ENCODE measurements at places on chromosomes 7 and 10.

GRCh38 chr7:82221152-82221674 is 222.4 kb downstream of the CACNA2D1 start:
- no peak for DNase-seq

GRCh38 chr7:38594949-38595348 is 36.2 kb downstream of the AMPH start:
- DNase-seq, result no peak

- peak; percentile 14 for DNase-seq
Measured at GRCh38 chr7:27193335-27194001, 6.4 kb downstream of the HOXA13 start.

DNA sequence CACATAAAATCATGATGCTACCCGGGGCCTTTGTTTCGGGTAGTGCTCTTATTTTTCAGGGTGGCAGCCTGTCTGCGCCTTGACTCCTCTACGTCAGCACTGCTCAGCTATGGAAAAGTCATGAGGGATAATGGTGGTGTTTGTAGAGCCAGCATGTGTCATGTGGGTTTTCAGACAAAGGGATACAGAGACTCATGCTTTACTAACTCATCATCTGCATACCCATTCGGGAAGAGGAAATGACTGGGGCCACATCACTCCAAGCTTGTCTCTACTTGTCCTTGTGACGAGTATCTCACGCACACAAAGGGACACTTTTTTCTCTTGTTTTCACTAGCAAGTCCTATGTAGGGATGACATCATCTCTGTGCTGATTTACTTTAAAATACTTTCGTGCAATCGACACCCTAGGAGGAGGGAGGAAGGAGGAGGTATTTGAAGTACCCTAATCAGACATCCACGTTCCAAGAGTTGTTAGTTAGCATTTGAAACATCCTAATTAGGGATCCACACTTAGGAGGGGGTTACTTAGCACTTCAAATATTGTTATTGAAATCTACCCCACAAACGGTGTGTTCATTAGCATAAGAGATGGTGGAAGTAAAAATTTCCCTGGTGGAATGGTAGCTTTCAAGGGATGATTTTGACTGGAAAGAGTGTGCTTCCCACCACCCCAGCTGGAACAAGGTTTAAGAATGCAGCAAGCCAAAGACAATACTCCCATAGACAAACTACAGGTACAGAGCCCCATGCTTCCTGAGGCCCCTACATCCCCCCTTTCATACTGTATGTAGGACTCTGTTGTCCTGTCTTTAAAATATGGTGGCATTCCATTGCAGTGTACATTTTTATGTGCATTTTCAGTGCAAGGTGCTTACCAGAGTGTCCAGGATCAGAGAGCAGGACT is 52.0 kb downstream of the THNSL1 start:
- peak; percentile 56 for DNase-seq

DNA sequence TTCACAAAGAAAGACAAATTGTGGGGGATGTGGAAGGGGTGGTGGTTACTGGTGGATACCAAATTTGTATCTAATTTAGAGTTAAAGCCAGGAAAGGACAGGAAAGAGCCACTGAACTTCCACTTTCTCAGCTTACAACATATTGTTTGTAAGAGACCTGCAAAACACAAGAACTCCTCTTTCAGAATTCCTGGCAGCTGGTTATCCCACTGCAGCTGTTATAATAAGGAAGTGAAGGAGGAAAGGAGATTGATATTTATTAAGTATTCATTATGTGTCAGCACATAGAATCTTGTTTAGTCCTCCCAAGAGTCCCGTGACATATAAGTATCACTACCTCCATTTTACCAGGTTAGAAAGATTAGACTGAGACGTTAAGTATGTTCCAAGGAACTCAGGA is 481.7 kb downstream of the PHTF2 start:
- no peak for DNase-seq

DNA sequence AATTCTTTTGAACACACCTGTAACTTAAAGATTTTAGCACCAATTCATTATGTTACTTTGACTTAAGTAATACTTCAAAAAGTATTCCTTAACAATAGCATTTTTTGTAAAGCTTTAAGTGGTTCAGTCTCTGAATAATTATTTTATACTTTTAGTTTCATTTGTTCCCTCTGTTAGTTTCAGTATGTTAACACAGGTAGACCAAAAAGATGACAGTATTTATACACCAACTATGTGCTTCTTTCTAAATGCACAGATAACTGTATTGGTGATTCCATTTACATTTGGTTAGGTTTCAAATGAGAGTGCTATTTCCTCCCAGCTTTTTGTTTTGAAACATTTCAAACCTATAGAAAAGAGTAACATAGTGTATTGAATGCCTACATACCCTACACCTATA is 14.0 kb downstream of the RALA start:
- no peak for DNase-seq

DNA sequence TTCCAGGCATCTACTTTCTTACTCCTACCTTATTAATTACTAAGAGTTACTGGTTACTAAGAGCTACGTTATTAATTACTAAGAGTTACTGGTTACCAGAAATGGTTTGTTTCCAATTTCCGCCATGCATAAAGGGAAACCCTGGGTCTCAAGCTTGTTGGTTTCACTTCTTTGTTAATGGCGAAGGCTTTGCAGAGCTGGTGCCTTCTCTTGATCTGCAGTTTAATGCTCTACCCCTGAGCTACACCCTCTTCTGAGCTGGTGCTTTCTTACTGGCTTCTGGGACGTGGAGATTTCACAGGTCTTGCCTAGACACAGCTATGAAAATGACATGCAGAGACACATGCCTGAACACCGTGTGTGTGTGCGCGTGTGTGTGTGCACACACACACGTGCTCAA is 560 bp downstream of the CPA4 start:
- DNase-seq, result no peak

DNA sequence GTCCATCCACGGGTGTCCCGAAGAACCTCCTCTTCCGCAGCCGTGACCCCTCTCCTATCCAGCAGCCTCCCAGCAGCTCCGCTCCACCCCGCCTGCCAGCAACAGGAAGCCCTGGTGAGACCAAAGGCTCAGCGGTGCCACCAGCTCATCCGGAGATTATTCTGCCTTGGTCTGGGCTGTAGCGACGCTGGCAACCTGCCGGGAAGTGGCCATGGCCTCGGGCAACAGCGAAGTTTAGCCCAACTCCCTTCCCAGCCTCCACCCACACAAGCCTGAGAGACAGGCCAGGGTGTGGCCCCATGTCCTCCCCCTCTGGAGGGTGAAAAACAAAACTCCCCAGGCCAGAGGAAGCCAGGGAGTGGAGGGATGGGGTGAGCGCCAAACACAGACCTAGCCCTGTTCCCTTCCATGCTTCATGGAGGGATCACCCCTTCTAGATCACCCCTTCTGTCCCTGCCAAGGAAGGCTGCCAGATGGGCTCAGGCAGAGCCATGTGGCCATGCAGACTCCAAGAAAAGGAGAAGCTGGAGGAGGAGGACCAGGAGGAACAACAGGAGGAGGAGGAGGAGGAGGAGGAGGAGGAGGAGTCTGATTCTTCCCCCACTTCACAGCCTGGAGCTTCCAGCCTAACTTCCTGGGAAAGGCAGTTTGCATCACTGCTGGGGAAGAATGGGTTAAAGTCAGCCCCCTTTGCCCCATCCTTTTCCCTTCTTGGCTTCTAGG is 918 bp downstream of the CALHM2 start:
- no peak for DNase-seq

- DNase-seq, result no peak
Measured at GRCh38 chr7:118758582-118758981, 534.1 kb downstream of the ANKRD7 start.

GRCh38 chr7:80155374-80155773 is 20.7 kb downstream of the GNAI1 start:
- DNase-seq, result no peak

GRCh38 chr10:78927257-78927995 is 141.3 kb upstream of the ZMIZ1 start:
- DNase-seq, result no peak

GRCh38 chr10:24331457-24331856 is 122.5 kb downstream of the KIAA1217 start:
- DNase-seq, result no peak

- no peak for DNase-seq
Measured at GRCh38 chr10:46250481-46250880, 36.3 kb upstream of the ANTXRL start.

GRCh38 chr10:69687426-69687825 is 57.4 kb downstream of the FAM241B start:
- DNase-seq, result no peak

DNA sequence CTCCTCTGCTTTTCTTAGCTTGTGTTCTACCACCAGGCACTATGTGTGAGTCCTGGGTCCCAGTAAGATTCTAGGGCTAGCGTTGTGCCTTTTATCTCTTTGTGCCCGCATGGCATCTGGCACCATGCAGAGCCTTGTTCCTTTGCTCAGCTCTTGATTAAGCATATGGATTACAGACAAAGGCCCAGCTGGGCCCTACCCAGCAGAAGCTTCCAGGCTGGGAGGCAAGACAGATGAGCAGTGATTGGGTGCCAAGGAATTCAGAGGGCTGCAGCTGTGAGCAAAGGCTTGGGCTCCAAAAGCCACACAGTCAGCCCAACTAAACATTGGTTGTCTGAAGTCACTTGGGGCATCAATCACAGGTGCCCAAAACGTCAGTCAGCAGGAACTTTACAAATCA is 2.0 kb downstream of the ACSM6 start:
- peak; percentile 46 for DNase-seq

- no peak for DNase-seq
Measured at GRCh38 chr10:119189811-119190282, 11.2 kb upstream of the PRDX3 start.

DNA sequence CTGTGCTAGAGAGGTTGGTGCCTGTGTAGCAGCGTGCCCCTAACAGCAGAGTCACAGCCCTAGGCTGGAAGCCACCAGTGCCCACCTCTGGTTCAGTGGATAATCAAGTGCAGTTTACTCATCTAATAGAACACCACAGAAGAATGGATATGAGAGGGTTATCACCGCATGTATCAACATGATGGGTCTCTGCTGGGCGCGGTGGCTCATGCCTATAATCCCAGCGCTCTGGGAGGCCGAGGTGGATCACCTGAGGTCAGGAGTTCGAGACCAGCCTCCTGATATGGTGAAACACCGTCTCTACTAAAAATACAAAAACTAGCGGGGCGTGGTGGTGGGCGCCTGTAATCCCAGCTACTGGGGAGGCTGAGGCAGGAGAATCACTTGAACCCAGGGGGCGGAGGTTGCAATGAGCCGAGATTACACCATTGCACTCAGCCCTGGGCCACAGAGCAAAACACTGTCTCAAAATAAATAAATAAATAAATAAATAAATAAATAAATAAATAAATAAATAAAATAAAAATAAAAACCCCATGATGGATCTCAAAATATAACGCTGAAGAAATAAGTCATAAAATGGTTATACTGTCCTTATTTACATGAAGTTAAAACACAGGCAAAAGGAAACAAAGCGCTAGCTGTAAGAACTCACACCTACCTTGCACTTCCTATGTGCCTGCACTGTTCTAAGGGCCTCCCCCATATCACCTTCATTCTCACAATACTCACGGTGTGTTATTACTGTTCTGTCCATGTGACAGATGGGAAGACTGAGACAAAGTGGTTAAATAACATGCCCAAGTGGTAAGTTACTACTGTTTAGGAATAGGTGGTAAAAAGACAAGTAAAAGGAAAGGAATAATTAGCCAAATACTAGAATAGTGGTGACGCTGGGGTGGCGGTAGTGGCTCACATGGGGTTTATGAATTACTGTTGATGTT is 70.9 kb downstream of the AMZ1 start:
- DNase-seq, result no peak

- DNase-seq, result no peak
Measured at GRCh38 chr10:129966370-129966888, 2.4 kb upstream of the EBF3 start.

DNA sequence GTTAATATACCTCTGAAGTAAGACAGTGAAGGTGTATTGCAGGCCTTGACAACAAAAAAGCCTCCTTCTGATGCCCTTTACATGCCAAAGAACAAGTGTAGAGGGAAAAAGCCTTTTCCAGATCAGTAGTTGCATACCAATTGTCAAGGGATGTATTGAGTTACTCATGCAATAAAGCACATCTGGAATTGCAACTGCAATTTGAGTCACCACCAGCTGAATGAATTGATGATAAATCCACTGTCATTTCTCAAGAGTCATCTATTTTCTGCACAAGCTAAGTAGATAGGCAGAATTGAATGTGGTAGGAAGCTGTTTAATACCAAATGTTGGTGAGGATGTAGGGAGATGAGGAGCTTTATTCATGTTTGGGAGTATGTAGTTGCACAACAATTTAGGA is 325.9 kb upstream of the SMIM30 start:
- no peak for DNase-seq

All from head of caudate nucleus (tissue), 42 donors.